Neural progenitor cell (in vitro differentiated cells): ENCODE measurements at places on chromosomes 2 and 18. TPM values are rescaled to one million over a fixed set of nuclear protein-coding genes. Genes with fewer than 3 reads are reported as not detected.

DNA sequence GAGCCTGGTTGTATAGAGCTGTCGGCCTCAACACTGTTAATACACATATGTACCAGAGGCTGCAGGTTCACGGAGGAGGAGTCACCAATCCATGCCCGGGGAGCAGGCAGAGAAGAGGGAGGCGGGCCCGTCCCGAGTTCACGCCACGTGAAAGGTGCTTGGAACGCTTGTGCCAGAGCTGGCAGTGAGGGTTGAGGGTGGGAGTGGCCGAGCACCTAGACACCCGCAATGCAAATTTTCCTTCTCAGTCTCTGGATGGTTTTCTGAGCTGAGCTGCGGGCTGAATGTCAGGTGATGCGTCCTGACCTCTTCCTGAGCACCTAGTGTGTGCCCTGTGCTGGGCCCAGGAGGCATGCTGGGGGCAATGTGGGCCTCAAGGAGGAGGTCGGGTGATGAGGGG lies 52.2 kb downstream of the ODC1 start:
- DNase-seq, result no peak

SERPINB10 gene
- total RNA-seq, result not detected in 2 replicates

DNA sequence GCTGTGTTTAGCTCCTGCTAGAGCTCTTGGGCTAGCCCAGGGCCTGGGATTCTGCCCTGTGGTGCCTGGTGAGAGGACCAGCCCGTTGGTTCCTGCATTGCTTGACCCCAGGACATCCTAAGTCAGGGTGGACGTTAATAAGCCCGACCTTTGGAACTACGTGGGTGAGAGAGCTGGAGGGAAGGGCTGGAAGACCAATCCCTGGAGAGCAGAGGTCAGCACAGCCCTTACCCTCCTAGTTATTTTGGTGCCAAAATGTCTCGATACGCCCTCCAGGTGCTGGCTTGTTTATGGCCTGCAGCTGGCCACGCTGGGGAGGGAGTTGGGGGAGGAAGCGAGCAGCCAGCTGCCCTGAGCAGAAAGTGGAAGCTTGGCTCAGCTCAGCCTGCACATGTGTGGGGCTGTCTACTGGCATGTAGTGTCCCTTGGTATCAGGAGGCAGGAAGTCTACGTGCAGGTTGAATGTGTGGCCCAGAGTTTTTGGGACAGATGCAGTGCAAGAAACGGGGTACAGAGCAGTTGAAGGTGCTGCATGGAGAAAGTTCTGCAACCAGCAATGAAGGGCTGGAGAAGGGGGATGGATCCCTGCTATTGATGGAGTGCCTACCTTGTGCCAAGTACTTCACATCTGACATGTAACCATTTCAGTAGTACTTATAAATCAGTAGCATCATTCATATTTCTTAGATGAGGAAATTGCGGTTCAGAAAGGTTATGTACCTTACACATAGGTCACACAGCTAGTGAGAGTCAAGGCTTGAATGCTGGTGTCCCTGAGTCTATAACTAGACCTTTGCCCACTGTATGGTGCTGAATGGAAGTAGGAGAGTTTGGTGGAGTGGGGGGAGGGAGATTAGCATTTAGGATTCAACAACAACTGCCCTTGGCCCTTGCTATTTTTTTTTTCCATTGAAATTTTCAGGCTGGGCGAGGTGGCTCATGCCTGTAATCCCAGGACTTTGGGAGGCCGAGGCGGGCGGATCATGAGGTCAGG lies 5.0 kb upstream of the DGKD start:
- DNase-seq, result no peak

DNA sequence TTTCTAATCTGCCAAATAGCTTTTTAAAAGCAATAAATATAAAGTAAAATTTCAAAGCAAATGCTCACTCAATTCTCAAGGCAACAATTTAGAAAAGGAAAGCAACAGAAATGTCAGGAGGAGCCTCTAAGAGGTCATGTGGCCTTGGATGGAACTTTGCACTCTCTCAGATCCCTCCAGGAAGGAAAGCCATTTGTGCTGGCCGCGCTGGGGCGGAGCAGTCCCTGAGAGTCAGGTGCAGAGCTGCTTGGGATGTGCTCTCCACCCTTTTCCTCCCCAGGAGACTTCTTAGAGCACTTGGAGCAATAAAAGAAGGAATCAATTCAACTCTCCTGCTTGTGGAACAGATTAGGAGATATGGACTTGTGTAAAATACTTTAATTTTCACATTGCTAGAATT lies 379.8 kb upstream of the LINC00305 start:
- DNase-seq, result no peak

- DNase-seq, result no peak
Measured at GRCh38 chr2:238159661-238160205, 963 bp downstream of the ERFE start.

- no peak for DNase-seq
Measured at GRCh38 chr18:46728219-46728930, 28.5 kb downstream of the ST8SIA5 start.

DNA sequence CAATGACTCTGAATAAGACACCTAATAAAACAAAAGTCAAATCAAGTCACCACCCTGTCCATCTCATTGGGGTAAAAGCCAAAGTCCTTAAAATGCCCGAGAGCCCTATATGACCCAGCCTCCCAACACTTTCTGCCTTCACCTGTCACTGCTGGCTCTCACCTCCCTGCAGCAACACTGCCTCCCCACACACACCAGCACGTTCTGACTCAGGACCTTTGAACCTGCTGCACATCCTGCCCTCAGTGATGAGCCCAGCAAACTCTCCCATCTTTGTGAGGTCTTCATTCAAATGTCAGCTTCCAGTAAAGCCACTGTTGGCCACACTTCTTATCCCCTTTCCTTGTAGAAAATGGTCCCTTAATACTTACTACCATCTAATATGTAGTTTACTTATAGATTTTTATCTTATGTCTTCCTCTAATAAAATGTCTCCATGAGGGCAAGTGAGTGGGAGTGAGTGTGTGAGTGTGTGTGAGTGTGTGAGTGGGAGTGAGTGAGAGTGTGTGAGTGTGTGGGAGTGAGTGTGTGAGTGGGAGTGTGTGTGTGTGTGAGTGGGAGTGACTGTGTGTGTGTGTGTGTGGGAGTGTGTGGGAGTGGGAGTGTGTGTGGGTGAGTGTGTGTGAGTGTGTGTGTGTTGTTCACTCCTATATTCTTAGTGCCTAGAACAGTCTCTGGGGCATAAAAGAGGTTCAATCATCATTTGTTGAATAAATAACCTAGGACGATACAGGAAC lies 504.7 kb downstream of the EIPR1 start:
- no peak for DNase-seq

DNA sequence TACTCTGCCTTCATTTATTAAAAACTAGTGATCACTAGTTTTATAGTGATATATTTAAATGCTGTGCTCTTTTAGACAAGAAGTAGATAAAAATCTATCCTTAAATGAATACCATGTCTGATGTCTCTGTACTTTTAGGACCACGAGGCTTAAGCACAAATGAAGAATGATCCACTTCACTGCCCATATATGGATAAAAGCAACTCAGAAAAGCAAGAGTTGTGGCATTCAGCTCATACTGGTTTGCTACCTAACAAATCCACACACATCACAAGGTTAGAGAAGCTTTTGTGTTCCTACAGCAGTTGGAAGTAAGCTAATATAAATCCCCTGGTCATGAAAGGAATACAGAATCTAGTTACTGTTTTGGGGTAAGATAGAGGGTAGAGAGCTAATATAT lies 72.7 kb upstream of the LPIN2 start:
- DNase-seq, result no peak

DNA sequence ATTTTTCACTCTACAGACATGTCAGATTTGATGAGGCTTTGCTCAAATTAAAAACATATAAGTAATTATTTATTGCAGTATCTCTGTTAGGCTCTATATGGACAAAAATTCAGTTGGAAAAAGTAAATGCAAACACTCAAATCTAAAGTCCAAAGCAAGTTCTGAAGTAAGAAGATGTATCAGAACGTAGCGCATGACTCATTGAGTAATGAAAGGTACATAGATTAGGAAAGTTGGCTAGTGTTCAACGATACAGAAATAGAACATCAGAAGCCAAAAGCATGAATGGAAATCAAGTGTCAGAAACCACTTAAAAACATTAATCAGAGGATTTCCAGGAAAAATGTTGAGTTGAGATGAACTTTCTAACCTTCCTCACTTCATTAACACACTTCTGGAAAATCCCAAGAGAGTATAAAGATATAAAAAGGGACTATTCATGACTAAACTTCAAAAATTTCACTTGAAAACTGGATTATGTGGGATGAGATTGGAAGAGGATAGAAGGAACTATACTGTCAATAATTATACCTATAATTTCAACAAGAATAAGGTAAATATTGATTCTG lies 494.1 kb downstream of the LRRTM4 start:
- DNase-seq, result no peak

KRTCAP3 gene
- 0.88 and 11.4 TPM in 2 replicates for total RNA-seq

TMEM169 gene
- 17.9 and 19.6 TPM in 2 replicates for total RNA-seq

DNA sequence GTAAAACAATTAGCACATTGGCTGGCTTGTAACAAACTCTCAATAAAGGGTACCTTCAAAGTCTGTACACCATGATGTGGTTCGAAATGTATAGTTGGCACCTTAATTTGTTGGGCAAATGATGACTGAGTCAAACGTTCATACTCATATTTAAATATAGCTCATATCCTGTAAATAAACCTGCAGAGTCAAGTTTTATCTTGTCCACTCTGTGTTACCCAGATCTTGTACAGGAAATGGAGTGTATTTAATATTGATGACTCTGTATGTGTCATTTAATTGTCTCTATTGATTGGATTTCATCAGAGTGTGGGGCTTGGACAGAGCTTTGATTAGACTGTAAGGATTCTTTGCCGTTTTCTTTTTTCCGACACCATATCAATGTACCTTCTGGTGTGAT lies 805.6 kb upstream of the ZEB2 start:
- DNase-seq, result no peak

- DNase-seq, result peak; percentile 16
Measured at GRCh38 chr2:107681936-107682335, 144.8 kb upstream of the RGPD4 start.

GRCh38 chr18:6412933-6413472 lies 1.7 kb downstream of the L3MBTL4 start:
- DNase-seq, result no peak

GRCh38 chr2:124104914-124105313 lies 79.8 kb downstream of the CNTNAP5 start:
- no peak for DNase-seq

AGXT gene
- not detected in 2 replicates for total RNA-seq

- peak; percentile 43 for DNase-seq
Measured at GRCh38 chr2:18117592-18117991, 239.1 kb downstream of the KCNS3 start.

TMEM198 gene
- 0.79 and 2.3 TPM in 2 replicates for total RNA-seq

GRCh38 chr18:55100817-55101457 lies 141.7 kb upstream of the CCDC68 start:
- no peak for DNase-seq

DNA sequence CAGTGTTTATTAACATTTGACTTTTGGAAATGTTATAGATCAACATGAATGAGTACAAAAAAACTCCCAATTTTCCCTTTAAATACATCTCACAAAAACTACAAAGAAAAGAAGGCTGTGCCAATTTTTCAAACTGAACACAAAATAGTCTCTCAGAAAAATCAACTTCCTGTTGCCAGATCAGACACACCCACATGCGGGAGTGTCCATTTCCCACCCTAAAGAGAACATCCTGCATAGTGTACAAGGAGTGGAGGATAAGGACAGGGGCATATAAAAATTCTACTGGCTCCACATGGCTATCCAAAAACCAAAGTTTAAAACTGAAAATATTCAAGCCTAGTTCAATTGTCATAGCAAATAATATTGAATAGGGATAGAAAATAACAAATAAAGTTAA lies 165.3 kb downstream of the ATAD2B start:
- no peak for DNase-seq

DNA sequence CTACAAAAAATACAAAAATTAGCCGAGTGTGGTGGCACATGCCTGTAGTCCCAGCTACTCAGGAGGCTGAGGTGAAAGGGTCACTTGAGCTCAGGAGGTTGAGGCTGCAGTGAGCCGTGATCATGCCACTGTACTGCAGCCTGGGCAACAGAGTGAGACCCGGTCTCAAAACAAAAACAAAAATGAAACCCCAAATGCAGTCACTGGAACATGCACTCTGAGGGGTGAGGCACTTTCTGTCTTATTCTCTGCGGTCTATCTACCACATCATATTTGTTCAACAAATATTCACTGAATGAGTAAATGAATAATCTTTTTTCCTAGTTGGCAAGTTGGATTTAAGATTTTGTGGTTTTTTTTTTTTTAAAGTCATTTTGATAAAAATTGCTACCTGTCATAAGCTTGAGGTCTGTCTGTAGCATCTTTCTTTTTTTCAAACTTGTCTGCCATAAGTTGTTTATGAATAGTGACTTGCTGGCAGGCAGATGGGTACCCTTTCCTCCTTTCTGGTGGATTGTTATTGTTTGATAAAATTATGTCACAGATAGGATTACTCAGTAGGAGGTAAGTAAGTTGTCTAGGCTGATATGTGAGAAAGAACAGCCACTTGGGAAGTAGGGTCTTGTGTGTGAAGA lies 11.8 kb downstream of the CHRNA1 start:
- no peak for DNase-seq

KLF7 gene
- 5.2 and 7.2 TPM in 2 replicates for total RNA-seq

DNA sequence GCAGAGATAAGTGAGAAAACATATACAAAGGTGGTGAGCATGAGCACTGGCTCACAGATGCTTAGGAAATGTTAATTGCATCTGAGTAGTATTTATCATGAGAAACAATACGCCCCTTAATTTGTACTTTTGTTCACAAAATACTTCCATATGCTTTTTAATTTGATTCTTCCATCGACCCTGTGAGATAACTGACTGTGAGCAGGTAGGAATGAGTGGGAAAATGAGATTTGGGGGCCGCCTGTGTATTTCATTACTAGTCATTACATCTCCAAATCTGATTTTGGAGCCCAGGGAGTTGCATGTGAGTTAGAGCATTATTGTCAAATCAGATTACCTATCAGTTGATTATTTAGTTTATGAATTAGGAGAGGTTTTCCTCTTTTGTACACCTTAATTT lies 36.7 kb upstream of the NPC1 start:
- no peak for DNase-seq

ANKRD29 gene
- 0.65 and 0.81 TPM in 2 replicates for total RNA-seq

LNPK gene
- total RNA-seq, result 24.4 and 36.1 TPM in 2 replicates

NPHP1 gene
- total RNA-seq, result 8.1 TPM in 2 replicates

GRCh38 chr2:188984680-188985079 lies 10.5 kb downstream of the COL3A1 start:
- no peak for DNase-seq

ERICH2 gene
- 0.43 and 2.7 TPM in 2 replicates for total RNA-seq

PLGLB2 gene
- 0.52 and 2.3 TPM in 2 replicates for total RNA-seq

MROH2A gene
- total RNA-seq, result not detected in 2 replicates

DNA sequence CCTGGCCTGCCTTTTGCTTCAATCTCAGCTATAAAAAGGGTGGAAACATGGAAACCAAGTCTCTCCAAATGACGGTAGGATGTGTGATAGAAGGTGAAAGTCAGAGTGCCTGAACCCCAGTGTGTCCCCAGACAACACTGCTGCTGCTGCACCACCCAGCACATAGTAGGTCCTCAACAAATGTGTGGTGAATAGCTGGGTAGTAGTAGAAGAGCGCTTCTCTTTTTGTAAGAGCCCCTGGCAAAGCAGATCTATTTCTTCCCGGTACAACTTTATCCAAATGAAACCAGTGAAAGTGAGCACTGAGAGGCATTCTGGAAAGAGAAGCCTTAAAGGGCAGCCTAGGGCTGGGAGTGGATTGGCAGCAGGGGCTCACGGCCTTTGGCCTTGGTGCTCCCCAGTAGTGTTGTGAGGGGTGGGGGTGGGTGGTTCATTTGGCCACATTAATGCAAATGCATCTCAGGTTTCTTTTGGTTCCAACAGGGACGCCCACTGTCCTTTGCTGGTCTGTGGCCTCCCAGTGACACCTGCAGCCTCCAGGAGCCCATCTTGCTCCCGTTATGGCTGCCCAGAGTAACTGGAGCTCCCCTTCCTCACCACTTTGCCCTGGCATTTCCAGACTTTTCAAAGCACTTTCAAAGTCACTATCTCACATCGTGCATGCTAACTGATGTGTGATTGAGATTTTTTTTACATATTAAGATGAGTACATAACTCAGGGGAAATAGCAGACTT lies 304.3 kb upstream of the EPAS1 start:
- DNase-seq, result no peak
